ENCODE measurements at places on chromosomes 1 and 21.

GRCh38 chr1:2378441-2378851 is 12.9 kb downstream of the MORN1 start:
- DNase-seq = no peak

GRCh38 chr21:36422279-36423098 is 37.3 kb downstream of the CHAF1B start:
- no peak for DNase-seq

- DNase-seq = peak; percentile 26
These were observed 13.0 kb upstream of the ARHGEF16 start for GRCh38 chr1:3441410-3441847.

- DNase-seq = no peak
These were observed 544 bp downstream of the ILDR2 start for GRCh38 chr1:166974647-166975345.

DNA sequence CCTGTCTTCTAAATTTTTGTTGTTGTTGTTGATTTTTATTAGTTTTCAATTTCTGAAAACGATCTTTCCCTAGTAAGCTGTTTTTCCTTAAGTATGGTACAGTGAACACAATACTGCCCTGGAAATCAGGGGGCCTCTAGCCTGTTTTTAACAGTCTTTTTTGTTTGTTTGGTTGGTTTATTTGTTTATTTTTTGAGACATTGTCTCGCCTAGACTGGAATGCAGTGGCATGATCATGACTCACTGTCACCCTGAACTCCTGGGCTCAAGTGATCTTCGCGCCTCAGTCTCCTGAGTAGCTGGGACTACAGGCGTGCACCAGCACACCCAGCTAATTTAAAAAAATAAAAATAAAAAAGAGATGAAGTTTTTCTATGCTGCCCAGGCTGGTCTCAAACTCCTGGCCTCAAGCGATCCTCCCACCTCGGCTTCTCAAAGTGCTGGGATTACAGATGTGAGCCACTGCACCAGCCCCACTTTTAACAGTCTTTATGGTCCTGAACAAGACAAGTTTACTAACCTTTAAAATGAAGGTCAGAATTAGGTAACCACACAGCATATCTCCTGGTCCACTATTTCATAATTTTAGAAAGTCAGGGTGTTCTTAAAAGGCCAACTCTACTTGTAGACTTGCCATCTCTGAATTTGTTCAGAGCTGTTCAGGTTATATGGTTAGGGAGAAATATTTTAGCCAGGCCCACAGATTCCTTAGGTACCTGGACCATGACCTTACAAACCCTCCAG is 35.4 kb downstream of the TBCE start:
- no peak for DNase-seq

GRCh38 chr21:31529406-31529805 is 130.1 kb upstream of the SOD1 start:
- DNase-seq = no peak

DNA sequence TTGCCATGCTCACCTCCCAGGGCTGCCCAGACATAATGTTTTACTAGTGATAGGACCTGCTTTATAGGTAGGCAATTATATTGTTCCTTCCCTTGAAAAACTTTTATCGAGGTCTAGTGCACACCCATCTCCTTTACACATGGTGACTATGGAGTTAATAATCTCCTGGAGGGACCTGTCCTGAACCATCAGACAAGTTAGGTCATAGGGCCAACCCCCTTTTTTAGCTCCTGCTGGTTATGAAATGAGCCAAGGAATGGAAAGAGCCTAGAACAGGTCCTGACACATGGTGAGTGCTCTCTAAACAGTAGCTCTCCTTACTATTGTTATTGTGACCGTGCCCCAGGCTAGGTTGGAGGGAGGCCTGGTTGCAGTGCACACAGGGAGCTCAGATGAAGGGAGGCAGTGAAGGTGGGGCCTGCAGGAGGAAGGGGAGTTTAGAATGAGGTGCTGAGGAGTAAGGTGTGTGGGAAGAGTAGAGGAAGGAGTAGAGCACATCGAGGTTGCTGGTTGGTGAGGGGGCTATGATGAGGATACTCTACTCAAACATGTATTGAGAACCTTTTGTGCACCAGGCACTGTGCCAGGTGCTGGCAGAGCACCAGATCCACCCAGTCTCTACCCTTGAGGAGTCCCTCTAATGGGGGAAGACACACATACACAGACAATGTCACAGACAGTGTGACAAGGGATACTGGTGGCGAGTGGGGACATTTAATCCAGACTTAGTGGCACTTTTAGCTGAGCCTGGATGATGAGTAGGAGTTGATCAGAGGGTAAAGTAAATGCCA is 14.1 kb upstream of the LMNA start:
- DNase-seq = no peak

DNA sequence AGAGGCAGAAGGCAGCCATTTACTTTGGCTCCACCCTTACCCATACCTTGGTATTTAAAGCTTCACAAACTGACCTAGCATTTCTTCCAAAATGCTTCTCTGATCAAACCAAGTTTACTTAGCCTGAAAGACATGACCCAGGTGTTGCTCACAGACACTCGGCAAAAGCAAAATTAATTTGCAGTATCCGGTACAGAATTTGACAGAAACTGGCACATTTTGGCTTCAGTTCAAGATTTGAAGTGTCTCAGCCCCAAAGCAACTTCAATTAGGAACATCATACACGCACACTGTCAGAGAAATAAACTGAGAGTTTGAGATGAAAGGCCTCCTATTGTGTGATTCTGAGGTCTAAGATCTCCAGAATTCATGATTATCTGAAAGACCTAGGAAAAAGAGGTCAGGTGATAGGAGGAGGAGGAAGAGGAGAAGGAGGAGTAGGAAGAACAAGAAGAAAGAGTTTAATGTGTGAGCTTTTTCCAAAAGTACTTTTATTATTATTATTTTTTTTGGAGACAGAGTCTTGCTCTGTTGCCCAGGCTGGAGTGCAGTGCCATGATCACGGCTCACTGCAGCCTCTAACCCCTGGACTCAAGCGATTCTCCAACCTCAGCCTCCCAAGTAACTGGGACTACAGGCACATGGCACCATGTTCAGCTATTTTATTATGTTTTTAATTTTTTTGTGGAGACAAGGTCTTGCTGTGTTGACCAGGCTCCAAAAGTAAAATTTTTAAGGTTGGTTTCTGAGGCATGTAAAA is 143.6 kb downstream of the SLC45A1 start:
- no peak for DNase-seq

GRCh38 chr1:1037366-1038327 is 17.7 kb downstream of the AGRN start:
- peak; percentile 35 for DNase-seq

DNA sequence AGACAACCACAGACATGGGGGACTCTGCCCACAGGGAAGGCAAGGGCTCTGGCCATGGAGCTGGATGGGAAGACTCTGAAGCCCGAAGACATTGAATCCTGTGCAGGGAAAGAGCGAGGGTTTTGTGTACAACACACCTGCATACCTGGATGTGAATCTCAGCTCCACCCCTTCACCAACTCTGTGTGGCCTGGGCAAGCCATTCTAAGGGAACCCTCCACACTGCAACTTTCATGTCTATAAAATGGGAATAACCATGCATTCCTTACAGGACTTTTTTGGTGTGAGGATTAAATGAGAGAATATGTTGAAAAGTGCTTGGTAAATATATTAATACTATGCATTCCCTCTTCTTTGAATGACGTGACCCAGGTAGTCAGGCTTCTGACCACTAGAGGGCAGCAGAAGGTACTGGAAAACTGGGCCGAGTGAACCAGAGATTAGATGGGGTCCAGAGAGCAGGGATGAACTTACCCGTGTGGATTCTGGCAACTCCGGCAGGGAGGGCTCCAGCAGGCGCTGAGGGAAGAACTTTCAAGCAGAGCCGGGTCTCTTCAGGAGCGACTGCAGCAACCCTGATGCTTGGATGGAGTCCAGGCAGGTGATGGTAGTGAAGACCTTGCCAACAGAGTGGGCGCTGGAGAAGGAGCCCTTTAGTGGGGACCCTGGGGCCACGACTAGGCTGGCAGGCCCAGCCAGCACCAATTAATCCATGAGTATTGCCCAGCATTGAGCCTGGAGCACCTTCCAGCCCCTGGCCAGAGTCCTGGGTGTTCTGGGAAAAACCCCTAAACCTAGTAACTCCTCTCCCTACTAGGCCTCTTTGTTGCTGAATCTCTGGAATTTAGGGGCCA is 834 bp upstream of the ELF3 start:
- DNase-seq = peak; percentile 50

DNA sequence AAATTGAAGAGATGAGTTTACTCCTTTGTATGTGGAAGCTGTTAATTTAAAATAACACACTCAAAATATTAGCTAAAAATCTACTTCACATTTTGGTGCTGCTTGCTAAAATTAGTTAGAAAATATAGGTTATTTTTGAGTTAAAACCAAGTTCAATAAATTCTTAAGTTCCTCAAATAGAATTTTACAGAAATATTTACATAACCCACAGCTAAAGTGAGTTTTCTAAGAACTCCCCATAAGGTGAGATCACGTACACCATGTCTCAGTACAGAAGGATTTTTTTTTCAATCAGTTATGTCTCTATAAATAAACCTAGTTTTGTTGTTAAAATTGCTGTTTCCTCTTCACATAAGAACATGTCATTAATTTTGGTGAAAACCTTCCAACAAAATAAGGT is 108.0 kb downstream of the SDCCAG8 start:
- DNase-seq = no peak

DNA sequence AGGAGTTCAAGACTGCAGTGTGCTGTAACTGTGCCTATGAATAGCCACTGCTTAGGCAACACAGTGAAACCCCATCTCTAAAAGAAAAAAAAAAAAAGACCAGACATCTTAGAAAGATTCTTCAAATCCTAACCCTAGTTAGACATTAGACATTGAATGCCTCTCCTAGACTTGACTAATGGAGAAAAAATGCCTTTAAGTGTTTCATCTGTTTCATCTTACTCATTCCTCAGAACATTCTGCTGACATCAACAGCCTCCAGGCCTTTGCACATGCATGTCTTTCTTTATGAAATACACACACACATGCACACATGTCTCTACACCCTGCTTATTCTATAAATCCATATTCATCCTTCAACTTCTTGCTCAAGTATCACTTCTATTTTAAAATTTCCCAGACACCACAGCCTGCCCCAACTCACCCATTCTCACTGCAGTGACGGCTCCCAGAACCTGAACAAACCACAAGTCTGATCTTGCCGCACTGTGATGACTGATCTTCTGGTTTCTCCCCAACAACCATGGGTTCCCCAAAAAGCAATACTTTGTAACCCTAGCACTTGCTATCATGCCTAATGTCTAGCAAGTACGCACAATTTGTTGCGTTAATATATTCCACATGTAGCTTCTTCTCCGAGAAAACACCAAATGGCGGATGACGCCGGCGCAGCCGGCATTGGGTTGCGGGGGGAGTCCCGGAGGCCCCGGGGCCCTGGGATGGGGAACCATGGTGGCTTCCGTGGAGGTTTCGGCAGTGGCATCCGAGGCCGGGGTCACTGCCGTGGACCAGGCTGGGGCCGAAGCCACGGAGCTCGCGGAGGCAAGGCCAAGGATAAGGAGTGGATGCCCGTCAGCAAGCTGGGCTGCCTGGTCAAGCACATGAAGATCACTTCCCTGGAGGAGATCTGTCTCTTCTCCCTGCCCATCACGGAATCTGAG is 37.4 kb downstream of the LRRC52 start:
- no peak for DNase-seq

DNA sequence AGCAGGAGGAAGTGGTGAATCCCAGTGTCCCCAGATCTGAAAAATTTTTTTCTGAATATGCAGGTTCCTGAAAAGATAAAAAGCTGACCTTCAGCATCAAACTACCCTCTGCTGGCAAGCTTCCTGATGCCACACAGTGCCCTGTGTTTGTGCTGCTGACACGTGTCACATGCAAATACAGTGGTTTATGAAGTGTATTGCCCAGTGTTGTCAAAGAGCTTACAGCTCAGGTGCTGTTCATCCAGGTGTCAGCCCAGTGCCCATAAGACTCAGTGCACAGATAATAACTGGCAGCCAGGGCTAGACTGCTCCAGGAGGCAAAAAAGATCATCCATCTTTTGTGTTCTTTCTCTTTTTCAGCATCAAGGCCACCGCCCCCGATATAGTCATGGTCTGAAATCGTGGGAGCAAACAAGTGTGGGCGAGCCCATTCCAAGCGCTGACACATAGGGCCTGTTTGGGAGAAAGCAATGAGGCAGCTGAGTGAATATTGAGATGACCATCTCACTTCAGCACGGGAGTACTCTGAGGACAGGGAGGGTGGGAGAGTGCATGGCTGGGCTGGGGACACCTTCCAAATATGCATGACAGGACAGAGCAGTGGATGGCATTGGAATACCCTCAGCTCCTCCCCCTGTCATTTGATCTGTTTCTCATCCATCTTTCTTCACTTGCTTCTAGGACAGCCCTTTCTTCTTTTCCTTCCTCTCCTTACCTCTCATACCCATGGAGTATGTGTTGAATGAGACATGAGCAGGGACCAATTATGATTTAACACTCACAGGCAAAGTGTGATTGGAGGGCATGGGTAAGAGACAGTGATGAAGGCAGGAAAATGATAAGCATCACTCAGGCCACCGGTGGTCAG is 6.4 kb upstream of the KCNK1 start:
- no peak for DNase-seq

GRCh38 chr1:245301162-245301580 is 146.4 kb downstream of the KIF26B start:
- no peak for DNase-seq

DNA sequence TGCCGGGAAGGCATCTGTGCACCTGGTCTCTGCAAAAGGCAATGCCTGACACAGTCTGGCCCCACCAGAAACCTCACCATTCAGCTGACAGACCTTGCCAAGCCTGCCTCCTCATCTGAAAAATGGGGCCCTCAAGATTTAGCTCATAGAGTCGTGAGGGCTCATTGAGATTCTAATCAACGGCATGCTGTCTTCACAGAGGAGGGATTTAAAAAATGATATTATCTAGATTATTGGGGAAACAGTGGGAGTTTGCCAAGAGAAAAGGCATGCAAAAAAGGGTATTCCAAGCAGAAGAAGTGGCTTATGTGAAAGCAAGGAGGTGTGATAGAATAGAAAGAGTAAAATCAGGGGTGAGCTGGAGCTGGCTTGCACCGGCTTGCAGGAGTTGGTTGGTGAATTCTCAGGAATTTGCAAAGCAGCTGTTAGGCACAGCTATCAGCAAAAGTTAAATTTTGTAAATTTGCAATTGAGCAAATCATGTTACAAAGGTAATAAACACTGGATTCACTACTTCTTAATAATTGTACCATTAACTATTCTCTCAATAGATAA is 91.7 kb upstream of the WNT4 start:
- no peak for DNase-seq

GRCh38 chr1:33459691-33460090 is 12.8 kb upstream of the ZSCAN20 start:
- no peak for DNase-seq

DNA sequence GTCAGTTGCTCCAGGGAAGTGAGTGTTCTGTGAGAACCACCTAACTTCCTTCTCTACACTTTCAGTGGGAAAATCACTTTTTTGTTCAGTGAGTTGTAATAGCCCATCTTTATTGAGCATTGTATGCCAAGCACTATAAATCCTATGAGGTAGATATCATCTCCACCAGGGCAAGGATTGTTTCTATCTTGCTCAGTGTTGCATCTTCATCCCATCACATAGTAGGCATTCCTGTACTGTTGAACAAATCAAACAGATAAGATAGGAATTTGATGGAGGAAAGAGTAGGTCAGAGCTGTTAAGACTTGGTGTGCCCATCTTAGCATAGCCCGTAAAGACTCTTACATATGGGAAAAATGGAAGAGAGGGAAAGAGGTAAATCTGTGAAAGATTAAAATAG is 2.9 kb upstream of the PIGV start:
- DNase-seq = no peak

- peak; percentile 18 for DNase-seq
These were observed 766 bp downstream of the AGO4 start for GRCh38 chr1:35808450-35809113.

Measured in occipital lobe (tissue), 3 donors.